ENCODE measurements at places on chromosomes 2 and 18.

- no peaks in the 10 kb centered on the region for H3K27me3 ChIP-seq
- H3K36me3 ChIP-seq = no peaks in the 10 kb centered on the region
- H3K4me3 ChIP-seq = no peak overlapping the region
- H3K4me1 ChIP-seq = no peaks in the 10 kb centered on the region
These were observed 1329.7 kb upstream of the SLC39A10 start for GRCh38 chr2:194327196-194327888.

DNA sequence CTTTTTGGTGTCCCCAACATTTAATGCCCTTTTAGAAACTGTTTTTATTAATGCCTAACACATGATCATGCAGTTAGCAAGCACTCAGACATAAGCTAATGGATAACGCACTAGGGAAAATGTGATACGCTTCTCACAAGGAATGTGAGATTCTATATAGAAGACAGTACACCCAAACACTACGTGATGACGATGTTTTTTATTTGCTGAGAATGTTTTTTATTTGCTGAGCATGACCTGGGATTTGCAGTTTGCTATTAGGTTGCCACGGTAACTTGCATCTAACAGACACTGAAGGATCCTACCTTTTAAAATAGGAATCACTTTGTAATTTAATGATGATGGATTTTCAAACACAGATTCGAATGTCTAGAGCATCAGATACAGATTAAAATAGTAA is 4.9 kb downstream of the SMC6 start:
- peaks cover 10% of the 10 kb centered on the region for H3K4me1 ChIP-seq
- no peak overlapping the region for H3K4me3 ChIP-seq
- H3K27ac ChIP-seq = peak overlapping the region; percentile 60
- no peak for DNase-seq

DNA sequence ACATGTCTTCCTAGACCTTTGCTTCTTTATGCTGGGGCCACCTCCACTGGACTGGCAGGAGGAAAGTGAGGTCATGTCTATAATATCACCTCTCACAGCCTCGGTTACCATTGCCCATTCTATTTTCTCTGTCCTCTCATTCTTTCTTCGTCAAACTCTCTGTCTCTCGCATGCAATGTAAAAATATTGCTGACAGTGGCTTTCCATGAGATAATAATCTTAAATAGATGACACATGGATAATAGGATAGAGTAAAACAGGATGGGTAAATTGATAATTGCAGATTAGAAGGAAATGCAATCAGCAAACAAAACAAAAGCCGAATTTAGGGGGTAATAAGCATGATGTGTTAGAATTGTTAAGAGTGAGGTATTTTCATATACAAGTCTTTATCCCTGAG is 215.7 kb upstream of the PARD3B start:
- H3K27me3 ChIP-seq = no peaks in the 10 kb centered on the region
- H3K36me3 ChIP-seq = no peaks in the 10 kb centered on the region
- no peak overlapping the region for H3K4me3 ChIP-seq

- H3K36me3 ChIP-seq = no peaks in the 10 kb centered on the region
- H3K27ac ChIP-seq = no peak overlapping the region
- DNase-seq = no peak
- H3K27me3 ChIP-seq = no peaks in the 10 kb centered on the region
These were observed 47.7 kb upstream of the MEIS1 start for GRCh38 chr2:66387016-66387753.

- no peak overlapping the region for H3K4me3 ChIP-seq
- peaks cover 3% of the 10 kb centered on the region for H3K4me1 ChIP-seq
- no peaks in the 10 kb centered on the region for H3K27me3 ChIP-seq
These were observed 264.7 kb downstream of the PTH2R start for GRCh38 chr2:208671284-208671683.

- no peak overlapping the region for H3K27ac ChIP-seq
- no peaks in the 10 kb centered on the region for H3K4me1 ChIP-seq
- H3K4me3 ChIP-seq = no peak overlapping the region
These were observed 137.7 kb upstream of the UNC80 start for GRCh38 chr2:209633911-209634310.

DNA sequence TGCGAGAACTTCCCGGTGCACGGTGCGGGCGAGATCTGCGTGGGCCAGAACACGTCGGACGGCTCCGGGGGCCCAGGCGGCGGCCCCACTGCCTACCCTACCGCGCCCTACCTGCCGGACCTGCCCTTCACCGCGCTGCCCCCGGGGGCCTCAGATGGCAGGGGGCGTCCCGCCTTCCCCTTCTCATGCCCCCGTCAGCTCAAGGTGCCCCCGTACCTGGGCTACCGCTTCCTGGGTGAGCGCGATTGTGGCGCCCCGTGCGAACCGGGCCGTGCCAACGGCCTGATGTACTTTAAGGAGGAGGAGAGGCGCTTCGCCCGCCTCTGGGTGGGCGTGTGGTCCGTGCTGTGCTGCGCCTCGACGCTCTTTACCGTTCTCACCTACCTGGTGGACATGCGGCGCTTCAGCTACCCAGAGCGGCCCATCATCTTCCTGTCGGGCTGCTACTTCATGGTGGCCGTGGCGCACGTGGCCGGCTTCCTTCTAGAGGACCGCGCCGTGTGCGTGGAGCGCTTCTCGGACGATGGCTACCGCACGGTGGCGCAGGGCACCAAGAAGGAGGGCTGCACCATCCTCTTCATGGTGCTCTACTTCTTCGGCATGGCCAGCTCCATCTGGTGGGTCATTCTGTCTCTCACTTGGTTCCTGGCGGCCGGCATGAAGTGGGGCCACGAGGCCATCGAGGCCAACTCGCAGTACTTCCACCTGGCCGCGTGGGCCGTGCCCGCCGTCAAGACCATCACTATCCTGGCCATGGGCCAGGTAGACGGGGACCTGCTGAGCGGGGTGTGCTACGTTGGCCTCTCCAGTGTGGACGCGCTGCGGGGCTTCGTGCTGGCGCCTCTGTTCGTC is 1.7 kb downstream of the FZD7 start:
- peaks cover 17% of the 10 kb centered on the region for H3K36me3 ChIP-seq
- peaks cover 8% of the 10 kb centered on the region for H3K4me1 ChIP-seq
- DNase-seq = peak; percentile 54
- H3K4me3 ChIP-seq = no peak overlapping the region

- no peaks in the 10 kb centered on the region for H3K27me3 ChIP-seq
- no peak for DNase-seq
- H3K4me1 ChIP-seq = peaks cover 11% of the 10 kb centered on the region
- no peak overlapping the region for H3K27ac ChIP-seq
- 0 out of 3 replicates have a peak overlapping the region, but pooled peaks have one; percentile 6 for H3K4me3 ChIP-seq
These were observed 76.0 kb upstream of the PELI1 start for GRCh38 chr2:64220265-64220664.

GRCh38 chr2:191436368-191437055 is 191.3 kb downstream of the MYO1B start:
- DNase-seq = no peak
- H3K4me1 ChIP-seq = no peaks in the 10 kb centered on the region
- no peak overlapping the region for H3K27ac ChIP-seq

DNA sequence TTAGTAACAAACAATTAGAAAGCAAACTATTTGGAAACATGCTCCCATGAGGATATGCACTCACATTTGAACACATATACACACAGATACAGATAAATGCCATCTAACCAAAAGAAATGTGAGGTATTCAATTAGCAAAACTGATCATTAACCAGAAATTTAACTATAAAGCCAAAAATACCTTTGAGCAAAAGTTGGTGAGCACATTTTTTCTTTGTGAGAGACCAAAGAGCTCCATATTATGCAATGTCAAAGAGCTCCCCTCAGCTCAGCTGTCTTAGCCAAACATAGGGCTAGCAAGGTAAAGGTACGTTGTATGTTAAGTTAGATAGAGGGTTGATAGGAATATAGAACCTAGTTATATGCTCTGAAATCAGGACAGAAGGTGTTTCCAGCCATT is 43.8 kb downstream of the CYBRD1 start:
- no peak overlapping the region for H3K4me3 ChIP-seq
- no peaks in the 10 kb centered on the region for H3K36me3 ChIP-seq
- no peak overlapping the region for H3K27ac ChIP-seq
- DNase-seq = no peak
- no peaks in the 10 kb centered on the region for H3K27me3 ChIP-seq
- H3K4me1 ChIP-seq = 0 out of 2 replicates have a peak, but pooled peaks cover 2% of the 10 kb centered on the region

DNA sequence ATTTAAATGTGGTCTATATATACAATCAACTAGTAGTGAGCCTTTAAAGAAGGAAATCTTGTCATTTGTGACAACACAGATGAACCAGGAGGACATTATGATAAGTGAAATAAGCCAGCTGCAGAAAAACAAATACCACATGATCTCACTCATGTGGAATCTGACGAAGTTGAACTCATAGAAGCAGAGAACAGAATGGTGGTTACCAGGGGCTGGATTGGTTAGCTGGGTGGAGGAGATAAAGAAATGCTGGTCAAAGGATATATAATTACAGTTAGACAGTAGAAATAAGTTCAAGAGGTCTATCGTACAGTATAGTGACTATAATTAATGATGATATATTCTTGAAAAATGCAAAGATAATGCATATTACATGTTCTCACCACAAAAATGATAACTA is 267.9 kb downstream of the FBXO15 start:
- H3K27ac ChIP-seq = no peak overlapping the region
- no peak overlapping the region for H3K4me3 ChIP-seq
- H3K27me3 ChIP-seq = no peaks in the 10 kb centered on the region
- no peak for DNase-seq

DNA sequence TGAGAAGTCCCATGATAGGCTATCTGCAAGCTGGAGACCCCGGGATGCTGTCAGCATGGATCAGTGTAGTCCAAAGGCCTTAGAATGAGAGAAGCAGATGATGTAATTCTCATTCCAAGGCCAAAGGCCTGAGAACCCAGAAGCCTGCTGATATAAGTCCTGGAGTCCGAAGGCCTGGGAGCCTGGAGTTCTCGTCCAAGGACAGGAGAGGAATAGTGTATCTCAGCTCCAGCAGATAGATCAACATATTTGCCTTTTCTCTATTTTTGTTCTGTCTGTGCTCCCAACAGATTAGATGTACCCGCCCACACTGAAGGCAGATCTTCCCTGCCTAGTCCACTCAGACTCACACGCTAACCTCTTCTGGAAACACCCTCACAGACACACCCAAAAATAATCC is 454.9 kb upstream of the CHAC2 start:
- no peak overlapping the region for H3K4me3 ChIP-seq
- no peak overlapping the region for H3K27ac ChIP-seq
- no peak for DNase-seq
- no peaks in the 10 kb centered on the region for H3K27me3 ChIP-seq
- no peaks in the 10 kb centered on the region for H3K36me3 ChIP-seq

GRCh38 chr2:215749092-215749957 is 264.0 kb downstream of the MREG start:
- H3K27ac ChIP-seq = no peak overlapping the region
- no peaks in the 10 kb centered on the region for H3K27me3 ChIP-seq
- no peak for DNase-seq
- no peak overlapping the region for H3K4me3 ChIP-seq
- no peaks in the 10 kb centered on the region for H3K4me1 ChIP-seq

DNA sequence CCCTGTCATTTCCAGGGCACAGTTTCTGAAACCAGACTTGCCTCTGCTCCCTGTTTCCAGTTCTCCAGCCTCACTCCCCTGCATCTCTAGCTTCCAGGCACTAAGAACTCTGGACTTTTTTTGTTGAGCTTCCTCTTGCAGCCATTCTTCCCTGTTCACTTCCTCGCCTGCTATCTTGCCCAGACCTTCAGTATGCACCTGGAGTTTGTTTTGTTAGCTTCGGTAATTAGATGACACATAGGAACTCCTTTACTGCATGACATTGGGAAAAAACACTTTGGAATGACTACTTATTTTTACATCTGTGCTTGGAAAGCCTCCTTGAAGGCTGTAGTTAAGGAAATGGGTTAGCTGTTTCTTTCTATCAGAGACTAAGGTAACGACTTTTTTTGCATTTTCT is 35.2 kb downstream of the OTOF start:
- DNase-seq = no peak
- no peaks in the 10 kb centered on the region for H3K27me3 ChIP-seq
- no peaks in the 10 kb centered on the region for H3K4me1 ChIP-seq
- H3K27ac ChIP-seq = no peak overlapping the region

DNA sequence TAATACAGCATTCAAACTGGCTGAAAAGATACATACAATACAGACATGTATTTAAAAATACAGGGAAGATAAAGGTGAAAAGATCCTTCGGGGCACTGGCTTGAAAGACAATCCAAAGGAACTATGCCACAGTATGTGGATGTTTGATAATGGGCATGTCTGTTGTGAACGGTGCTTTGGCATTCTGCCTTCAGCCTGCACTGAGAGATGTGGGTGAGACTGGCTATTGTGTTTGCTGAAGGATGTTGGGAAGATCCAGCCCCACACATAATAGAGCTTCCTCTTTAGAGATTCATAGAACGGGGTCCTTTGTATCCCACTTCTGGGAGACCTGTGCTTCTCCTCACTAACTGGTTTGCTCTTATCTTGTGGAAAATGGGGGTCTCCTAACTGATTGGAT is 65.1 kb upstream of the CXCR4 start:
- no peaks in the 10 kb centered on the region for H3K4me1 ChIP-seq
- no peak for DNase-seq
- no peaks in the 10 kb centered on the region for H3K36me3 ChIP-seq
- H3K27ac ChIP-seq = no peak overlapping the region
- H3K4me3 ChIP-seq = no peak overlapping the region

Data from H9 (cell line).